H4 (cell line): ENCODE measurements at places on chromosomes 5 and 9.
A peak's percentile ranks its signal among the peaks of the same experiment; 100 is the strongest.

DNA sequence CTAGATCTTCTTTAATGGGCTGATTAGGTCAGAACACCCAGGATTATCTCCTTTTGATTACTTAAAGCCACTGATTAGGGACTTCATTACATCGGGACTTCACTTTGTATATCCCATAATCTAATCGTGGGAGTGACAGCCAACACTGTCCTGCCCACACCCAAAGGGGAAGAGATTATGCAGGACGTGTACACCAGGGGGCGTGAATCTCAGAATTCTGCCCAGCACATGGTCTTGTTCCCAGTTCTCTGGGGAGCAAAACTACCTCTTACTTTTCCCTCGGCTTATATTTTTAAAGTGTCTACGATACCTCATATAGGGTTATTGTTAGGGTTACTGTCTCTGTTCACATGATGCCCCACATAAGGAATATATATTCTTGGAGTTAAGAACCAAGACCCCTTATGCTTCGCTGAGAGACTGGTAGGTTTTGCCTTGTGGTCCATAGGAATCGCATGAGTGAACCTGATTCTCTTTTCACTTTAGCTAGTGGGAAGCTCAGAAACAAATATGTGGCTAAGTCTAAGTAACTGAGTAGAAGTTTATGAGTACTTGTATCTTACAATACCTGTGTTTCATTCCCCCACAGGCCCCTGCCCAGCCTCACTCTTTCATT is 192.7 kb downstream of the GNA14 start:
- DNase-seq: peak; percentile 42

GRCh38 chr5:127839496-127840197 is 136.5 kb downstream of the CCDC192 start:
- DNase-seq: no peak

DNA sequence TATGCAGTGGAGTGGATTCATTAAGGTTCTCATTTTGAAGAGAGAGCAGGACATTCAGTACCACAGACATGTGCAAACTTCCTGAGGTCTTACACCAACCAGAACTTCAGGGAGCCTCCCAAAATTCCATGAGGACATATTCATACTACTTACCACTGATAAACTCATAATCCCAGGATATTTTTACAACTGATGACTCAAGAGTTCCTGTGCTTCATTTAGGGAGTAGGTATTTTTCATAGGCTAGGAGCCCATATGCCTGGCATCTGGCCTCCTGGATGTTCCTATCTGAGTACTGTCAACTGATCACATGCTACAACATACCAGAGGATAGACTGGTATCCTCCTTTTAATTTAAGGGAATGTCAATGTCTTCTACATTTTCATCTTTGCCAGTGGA is 578.0 kb downstream of the EFNA5 start:
- DNase-seq: no peak

DNA sequence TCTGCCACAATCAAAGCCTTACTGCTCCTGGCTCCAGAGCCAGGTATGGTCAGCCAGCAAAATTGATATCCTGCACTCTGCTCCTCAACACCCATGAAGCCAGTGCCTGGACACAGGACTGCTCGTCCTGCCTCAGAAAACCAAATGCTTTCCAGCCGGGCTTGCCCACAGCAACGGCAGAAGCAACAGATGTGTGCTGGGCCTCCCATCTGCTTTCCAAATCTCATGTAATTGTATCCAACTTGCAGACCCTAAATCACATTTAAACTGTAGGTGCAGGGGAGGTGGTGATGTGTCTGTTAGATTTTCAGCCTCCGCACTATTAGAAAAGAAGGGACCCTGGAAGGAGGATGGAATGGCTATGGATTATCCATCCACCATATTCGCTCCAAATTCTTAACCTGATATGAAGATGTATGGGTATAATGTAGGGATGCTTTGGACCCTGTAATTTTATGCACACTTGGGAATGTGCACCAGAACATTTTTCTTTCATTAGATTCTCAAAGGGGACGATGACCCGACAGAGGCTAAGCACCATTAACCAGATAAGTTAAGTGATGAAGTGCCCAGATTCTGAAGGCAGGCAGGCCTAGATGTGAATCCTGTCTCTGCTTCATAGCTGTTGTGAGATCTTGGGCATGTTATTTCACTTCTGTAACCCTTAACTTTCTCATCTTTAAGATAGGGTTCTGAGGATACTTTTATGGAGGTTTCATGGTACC is 58.2 kb downstream of the EXOSC2 start:
- no peak for DNase-seq

GRCh38 chr5:82234885-82235284 is 43.3 kb downstream of the RPS23 start:
- DNase-seq: no peak

DNA sequence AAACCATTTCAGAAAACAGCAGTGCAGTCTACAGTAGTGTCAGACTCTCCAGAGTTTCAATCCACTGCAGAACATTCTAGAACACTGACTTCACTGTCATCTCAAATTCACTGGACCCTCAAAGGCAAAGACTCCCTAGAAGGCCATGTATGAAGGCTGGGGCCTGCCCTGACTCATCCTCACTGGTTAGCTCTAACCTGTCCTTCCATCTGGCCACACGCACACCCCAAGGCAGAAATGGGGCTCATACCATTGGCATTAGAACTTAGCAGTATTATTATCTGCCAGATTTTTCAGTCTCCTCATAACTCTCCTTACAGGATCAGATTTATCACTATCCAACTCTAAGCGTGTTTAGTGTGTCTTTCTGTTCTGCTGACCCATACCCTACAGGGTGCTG is 20.4 kb downstream of the S1PR3 start:
- DNase-seq: no peak

DNA sequence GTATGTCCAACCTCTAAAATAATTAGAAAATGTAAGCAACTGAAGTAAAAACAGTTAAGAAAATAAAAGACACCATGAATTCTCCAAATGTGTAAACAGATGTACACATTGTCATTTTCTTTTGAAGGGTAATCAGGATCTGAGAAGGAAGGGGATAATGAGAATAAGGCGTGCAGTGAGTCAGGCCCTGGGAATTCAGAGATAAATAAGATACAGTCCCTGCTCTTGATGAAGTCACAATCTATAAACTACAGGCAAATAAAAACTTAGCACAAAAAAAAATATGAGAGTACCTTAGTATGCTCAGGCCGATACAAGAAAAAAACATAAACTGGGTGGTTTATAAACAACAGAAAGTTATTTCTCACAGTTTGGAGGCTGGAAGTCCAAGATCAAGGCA is 315.3 kb downstream of the DNAH5 start:
- DNase-seq: no peak

DNA sequence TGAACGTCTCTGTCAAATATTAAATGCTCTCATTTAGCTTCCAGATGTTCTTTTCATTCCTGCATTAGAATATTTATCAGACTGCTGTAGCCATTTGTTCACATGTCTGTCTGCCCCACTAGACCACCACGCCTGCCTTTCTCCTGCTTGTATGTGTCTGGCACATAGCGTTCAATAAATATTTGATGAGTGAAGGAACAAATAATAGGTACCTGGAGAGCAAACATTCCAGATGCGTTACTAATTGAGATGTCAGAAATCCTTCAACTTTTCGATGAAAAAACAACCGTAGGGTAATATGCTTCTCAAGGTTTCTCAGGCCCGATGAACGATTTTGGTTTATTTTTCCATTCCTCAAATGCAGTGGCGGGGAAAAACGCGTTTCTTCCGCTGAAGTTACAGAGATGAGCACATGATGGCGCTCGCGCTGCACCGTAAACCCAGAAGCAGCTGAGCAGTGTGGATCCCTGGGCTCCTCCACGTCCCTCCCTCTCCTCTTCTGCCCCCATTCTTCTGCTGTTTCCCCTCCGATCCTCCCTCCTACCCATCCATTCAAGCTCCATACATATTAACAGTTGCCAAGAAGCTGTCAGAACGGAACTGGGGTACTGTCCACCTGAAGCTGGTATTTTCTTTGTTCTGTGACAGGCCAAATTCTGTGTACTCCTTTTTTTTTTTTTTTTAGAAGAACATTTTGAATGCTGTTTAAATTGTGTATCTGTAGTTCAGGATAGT is 245.4 kb downstream of the MPDZ start:
- peak; percentile 62 for DNase-seq

DNA sequence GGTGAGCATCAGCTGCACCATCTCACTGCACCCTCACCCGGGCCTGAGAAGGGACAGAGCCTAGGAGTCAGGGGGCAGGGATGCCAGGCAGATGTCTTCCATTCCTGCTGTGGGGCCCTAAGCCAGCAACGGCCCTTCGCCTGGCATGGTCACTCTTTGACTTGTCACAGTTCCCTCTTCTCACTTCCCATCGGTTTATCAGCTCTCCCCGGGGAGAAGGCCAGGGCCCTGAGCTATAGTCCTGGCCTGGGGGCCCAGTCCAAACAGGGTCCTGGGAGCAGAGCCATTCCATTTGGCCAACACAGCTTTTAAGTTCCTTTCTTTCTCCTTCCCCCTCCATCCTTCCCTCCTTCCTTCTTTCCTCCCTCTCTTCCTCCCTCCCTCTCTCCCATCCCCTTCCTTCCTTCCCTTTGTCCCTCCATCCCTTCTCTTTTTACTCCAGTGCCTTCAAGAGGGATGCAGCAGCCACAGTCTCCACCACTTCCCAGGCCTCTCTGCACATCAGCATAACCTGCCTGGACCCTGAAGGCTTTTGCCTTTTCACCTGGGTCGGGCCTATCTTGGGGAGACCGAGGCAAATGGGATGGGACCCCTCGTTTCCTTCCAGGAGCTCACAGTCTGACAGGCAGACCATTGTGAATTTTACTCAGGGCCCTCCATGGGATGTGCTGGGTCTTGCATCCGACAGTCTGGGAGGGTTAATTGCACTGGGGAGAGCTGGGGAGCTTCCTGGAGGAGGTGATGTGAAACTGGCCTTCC is 4.2 kb downstream of the COL5A1 start:
- no peak for DNase-seq

DNA sequence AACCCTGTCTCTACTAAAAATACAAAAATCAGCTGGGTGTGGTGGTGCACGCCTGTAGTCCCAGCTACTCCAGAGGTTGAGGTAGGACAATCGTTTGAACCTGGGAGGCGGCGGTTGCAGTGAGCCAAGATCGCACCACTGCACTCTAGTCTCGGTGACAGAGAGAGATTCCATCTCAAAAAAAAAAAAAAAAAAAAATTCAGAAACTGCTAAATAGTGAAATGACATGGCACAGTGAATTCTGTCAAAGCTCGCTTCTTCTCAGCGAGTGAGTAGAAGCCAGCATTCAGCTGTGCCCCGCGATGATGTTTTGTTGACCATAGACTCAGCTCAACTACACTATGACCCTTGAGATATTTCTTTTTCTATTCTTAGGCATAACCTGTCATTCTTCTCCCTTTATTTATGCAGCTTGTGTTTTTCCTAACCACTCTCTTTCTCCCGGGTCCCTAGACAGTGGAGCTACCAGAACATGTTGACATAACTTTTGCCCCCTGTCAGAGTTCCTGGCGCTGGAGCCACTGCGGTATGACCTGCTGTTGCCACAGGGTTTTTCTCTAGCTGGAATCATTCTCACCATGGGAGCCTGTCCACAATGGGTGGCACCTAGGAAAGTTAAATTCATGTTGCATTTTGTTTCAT is 13.5 kb upstream of the IQGAP2 start:
- no peak for DNase-seq
